H54 (cell line): ENCODE measurements at places on chromosomes 6 and 20.
A peak's percentile ranks its signal among the peaks of the same experiment; 100 is the strongest.

DNA sequence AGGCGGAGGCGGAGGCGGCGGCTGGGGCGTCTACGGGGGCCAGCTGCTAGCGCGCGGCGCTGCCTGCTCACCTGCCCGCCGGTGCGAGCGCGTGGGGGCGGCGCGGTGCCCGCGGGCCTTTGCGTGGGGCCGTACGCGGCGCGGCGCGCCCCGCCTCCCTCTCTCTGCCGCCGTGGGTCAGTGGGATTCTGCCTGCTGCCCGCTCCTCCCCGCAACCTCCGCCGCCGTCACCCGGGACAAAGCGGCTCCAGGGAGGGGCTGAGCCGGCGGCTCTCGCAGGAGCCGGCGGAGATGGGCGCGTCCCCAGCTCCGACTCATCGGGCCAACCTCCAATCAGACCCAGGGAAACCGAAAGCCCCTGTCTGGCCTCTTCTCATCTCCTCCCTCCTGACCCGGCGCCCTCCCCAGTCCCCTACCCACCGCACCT lies at the start of gene RCAN2:
TSS of gene RCAN2 (minus strand) at position 249 of the 427 bp plus-strand sequence.
- DNase-seq: no peak

DNA sequence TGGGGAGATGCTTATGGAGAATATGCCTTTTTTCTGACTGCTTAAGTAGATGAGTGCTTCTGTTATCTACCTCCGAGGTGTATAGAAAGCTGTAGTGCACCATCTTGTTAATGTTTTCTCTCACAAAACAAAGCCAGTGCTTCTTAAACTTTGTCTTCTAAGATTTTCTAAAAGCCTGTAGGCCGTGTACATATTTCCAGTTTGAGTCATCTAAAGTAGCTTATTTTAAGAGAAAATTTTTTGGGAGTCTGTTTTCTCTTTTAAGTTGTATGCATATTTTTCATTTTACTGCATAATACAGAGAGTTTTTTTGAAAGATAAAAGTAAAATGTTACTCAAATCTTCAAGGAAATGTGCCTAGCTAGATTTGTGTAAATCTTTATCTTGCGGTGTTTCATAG lies 151.7 kb downstream of the GRIK2 start:
- no peak for DNase-seq

DNA sequence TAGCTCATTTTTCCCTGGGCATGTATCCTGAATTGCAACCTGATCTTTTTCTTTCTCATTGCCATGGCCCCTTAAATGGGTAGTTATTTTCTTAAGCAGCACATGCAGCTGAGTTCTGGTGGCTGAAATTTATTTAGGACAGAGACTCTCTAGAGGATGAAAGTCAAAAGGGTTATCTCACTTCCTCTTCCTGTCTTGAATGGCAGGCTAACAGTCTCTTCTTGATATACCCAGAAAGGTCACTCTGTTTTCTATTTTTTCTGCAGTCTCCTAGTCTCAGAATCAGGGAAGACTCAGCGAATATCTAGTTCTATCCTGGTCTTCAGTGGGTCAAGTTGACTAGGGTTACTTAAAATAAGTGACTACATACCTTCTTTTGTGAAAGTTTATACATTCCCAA lies 243.3 kb downstream of the EPHA7 start:
- DNase-seq: no peak

DNA sequence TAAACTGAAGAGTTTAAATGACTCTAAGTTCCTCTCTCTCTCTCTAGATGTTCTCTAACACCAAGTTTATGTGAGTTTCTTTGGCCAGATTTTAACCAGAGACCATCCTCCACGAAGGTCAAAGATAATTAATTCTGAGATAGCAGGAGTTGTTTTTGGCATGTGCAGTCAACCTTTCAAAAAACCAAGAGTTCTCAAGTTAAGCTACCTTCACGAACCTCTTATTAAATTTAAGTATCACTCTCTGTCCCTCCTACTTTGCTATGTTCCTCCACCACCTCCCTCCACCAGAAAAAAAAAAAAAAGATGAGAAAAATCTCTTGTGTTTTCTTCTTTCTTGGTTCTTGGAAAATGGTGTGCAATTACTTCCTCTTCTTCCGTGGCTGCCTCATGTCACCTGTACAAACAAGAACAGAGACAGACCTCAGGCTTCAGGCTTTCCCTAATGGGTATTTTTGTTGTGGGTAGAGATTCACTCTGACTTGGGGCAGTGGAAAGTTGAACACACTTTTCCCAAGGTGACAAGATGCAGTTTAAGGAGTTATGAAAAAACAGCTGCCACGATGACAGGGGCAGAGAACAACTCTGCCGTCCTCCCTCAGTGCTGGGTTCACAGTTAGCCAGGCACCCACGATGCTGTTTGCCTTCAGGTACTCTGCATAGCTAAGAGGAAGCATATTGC lies 64.3 kb downstream of the ADTRP start:
- DNase-seq: no peak

- no peak for DNase-seq
Measured at GRCh38 chr6:149580880-149581279, 14.7 kb downstream of the GINM1 start.

GRCh38 chr6:134936931-134937330 lies 13.0 kb downstream of the ALDH8A1 start:
- peak; percentile 12 for DNase-seq

DNA sequence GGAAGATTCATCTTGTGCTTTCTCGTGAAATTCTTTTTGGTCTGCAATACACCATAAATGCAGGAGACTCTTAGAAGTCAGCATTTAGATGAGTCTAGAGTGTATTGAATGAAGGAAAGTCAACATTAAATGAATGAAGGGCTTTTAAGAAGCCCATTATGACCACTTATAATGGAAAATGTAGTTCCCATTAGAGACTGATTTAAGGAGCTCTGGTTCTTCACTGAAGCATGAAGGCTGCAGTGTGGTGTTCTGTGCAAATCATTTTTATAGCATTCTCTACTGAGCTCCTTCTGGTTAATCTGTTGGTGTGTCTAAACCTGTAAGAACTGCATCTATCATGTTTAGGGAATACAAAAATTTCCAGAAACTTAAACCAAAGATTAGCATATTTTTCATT lies 19.7 kb downstream of the NCOA7 start:
- no peak for DNase-seq

- no peak for DNase-seq
Measured at GRCh38 chr20:44810061-44810390, 320 bp downstream of the RIMS4 start.

DNA sequence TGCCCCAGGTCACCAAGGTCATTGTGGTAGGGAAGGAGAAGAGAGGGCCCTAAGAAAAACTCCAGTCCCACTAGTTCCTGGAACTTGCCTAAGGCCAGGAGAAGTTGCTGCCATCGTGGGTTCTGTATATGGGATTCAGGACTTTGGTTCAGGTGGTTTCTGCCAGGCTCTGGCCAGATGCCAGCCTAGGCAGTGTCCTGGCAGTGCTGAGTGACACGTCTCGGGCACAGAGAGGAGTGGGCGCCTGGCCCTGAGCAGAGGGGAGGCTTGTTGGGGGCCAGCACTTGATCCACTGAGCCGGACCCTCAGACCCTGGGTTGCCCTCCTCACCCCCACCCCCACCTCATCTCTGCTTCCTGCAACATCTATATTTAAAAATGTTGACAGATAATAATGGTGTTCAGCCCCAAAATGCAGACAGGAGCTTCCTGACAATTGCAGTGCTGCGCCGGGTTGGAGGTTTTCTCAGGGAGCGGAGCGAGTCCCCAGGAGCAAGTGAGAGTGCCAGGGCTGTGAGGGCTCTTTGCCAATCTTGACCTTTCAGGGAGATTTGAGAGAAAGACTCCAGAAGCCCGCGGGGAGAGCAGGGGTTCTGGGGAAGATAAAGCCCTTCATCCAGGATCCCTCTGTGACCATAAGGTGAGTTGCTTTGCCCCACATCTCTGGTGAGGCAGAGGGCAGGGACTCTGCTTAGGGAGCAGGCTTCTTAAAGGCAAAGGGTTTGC lies 71.9 kb downstream of the PHACTR3 start:
- no peak for DNase-seq

DNA sequence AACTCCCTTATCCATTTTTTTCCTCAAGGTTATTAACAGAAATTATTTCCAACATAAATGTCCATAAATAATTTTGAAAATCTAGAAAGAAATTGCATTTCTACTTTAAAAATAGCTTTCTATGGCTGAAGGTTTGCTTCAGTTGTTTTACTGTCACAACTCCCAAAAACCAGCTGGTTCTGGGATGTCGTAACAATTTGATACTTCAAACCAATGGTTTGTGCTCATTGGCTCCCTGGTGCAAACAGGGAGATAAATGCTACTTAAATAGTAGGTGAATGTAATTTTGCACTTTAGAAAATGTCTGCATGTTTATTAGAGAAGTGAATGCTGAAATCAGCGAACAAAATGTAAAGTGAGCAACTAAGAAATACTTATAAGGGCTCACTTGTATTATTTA lies 31.1 kb downstream of the LAMA2 start:
- DNase-seq: no peak

DNA sequence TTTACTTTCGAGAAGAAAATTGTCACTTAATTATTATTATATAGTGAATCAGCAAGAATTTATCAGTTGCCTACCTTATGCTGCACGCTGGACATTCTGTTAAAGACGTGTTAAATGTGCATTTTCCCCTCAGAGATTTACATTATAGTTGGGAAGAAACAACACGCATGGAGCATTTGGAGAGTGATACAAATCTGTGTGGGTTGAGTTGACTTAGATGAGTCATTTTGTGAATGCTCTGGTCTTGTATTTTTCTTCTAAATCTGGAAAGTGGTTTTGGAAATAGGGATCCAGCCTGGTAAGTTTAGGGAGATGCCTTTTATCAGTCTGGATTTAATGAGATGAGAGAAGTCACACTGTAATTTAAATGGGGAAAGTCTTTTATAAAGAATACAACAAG lies 24.0 kb upstream of the SMIM26 start:
- DNase-seq: no peak

DNA sequence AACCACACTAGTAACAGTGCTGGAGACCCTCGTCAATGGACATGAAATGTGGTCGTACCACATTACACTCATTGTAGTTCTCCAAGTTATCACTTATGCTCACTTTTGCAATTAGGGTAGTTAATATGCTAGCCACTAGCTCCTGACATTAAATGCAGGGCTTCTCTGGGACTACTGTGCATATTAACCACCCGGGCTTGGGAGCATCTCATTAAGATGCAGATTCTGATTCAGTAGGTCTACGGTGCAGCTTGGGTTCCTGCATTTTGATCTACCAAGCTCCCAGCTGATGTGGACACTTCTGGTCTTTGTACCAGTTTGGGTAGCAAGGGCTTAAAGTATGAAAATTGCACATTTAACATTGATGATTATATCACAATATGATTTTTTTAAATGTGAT lies 98.0 kb downstream of the ZFP64 start:
- DNase-seq: no peak

GRCh38 chr6:39268171-39268570 lies 38.9 kb upstream of the KCNK5 start:
- DNase-seq: no peak

DNA sequence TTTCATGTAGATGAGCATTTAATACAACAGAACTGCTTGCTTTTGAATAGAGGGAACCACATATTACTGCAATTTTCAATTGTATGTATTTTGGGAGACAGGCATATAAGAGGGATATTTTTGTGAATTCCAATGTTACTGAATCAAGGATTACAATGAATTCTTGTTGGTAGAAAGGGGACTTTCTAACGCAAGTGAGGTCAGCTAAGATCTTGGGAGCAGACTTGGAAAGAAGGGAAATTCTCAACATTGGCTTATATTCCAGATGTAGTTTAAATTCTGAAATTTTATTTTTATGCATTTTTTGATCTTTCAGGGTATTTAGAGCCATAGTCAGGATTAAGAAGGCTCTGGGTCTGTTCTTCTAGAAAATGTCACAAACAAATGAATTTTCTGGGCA lies 43.3 kb upstream of the CTAGE9 start:
- no peak for DNase-seq

DNA sequence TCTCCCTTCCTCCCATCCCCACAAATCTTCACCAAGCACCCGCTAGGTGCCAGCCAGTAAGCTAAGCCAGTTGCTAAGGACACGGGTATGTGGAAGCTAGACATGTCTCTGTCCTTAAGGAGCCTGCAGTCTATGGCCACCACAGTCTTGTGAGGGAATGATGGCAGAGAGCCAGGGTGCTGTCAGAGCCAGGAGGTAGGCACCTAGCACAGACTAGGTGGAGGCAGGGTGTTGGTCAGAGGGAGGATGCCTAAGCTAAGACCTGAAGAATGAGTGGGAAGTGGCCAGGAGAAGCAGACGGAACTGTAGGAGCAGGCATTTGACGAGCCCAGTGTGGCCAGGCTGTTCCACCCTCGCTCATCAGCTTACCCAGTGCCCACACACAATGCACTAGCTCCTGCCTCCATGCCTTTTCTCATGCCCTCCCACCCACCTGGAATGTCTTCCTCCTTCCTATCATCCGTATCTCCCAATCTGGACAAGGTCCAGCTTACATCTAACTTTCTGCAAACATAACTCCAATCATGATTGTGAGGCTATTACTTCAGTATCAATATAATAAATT lies 125.6 kb downstream of the FOXC1 start:
- DNase-seq: no peak

DNA sequence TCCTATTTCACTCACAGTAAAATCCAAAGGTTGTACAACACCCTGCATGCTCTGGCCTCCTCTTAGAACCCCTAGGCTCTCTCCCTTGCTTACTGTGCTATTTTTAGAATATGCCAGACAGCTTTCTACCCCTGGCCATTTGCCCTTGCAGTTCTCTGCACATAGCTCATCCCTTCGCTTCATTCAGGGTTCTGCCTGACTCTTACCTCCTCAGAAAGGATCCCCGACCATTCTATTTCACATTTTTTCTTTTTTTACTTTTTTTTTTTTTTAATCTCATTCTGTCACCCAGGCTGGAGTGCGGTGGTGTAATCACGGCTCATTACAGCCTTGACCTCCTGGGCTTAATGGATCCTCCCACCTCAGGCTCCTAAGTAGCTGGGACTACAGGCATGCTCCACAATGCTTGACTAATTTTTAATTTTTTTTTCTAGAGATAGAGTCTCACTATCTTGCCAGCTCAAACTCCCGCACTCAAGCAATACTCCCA lies 33.6 kb downstream of the COMMD7 start:
- DNase-seq: no peak

DNA sequence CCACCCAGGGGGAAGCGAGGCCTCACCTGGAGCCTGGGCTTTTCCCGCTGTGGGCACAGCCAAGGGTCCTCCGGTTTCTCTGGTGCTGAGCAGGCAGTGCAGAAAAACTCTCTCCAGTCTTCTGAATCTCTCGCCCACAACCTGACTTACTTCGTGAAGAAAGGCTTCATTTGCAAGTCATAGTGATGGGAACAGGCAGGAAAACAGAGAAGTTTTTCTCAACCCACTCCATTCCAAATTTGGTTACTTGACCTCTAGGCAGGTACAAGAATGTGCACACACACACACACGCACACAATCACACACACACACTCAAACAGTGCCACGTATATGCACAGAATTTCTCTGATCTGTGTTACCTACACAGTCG lies 524.5 kb downstream of the CD83 start:
- no peak for DNase-seq

DNA sequence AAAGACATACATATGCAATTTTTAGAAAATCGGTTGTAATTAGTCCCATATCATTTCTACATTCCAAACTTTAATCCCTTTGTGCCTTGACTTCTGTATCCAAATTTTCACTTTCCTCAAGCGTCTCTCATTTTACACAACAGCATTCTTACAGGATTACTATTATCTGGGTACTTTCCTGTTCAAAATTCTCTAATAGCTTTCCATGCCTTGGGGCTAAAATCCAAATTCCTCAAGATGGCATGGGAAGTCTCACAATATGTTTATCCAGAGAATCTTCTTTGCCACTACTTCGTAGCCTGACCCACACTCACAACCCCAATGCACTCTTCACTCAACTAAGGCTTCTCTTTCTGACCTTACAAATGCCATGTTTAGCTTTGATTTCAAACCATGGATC lies 125.0 kb downstream of the TBX18 start:
- no peak for DNase-seq
